Stomach (tissue), 19 donors: ENCODE measurements at places on chromosomes 12 and 14. TPM values are rescaled to one million over a fixed set of nuclear protein-coding genes. Genes with fewer than 3 reads are reported as not detected.

The ZBTB42 gene
- 13.2 TPM for total RNA-seq

The OR4N2 gene
- not detected for total RNA-seq

GRCh38 chr12:131511391-131511802, 199.5 kb upstream of the SFSWAP start:
- H3K36me3 ChIP-seq = no peaks in the 10 kb centered on the region
- no peaks in the 10 kb centered on the region for H3K27me3 ChIP-seq
- no peaks in the 10 kb centered on the region for H3K4me1 ChIP-seq
- no peak overlapping the region for H3K27ac ChIP-seq

DNA sequence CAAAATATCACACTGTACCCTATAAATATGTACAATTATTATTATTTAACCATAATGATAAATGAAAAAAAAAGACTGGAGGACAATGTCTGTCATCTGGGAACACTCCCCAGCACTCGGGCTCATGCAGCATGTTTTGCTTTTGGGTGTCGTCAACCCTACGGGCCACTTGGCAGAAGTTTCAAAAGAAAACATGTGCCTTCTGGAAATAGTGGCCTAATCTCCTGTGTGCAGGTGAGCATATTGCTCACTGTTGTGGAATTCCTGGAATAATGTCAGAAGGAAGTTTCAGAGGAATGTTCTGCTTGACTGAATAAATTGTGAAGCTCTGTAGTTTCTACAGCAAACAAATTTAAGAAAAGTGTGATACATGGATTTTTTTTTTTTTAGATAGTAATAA, 298.3 kb downstream of the SSPN start:
- H3K27ac ChIP-seq = no peak overlapping the region
- peaks cover 18% of the 10 kb centered on the region for H3K36me3 ChIP-seq
- peak; percentile 13 for DNase-seq
- H3K27me3 ChIP-seq = no peaks in the 10 kb centered on the region
- H3K4me3 ChIP-seq = no peak overlapping the region

The SLC4A8 gene
- total RNA-seq = 0.29 TPM

The P3H3 gene
- total RNA-seq = 18.0 TPM

The ALKBH2 gene
- 24.5 TPM for total RNA-seq

DNA sequence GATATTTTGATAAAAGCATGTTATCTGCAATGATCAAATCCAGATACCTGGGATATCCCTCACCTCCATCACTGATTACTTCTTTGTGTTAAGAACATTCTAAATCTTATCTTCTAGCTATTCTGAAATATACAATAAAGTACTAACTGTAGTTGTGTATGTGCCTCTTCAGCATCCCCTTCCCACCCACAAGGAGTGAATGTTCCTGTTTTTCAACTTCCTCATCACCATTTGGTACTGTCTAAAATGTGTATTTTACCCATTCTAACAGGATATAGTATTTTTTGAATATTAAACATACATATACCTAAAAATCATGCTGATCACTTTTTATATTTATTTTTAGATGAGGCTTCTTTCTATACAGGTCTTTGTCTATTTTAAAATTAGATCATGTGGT, 1252.6 kb downstream of the TMEM121 start:
- H3K4me1 ChIP-seq = no peaks in the 10 kb centered on the region

DNA sequence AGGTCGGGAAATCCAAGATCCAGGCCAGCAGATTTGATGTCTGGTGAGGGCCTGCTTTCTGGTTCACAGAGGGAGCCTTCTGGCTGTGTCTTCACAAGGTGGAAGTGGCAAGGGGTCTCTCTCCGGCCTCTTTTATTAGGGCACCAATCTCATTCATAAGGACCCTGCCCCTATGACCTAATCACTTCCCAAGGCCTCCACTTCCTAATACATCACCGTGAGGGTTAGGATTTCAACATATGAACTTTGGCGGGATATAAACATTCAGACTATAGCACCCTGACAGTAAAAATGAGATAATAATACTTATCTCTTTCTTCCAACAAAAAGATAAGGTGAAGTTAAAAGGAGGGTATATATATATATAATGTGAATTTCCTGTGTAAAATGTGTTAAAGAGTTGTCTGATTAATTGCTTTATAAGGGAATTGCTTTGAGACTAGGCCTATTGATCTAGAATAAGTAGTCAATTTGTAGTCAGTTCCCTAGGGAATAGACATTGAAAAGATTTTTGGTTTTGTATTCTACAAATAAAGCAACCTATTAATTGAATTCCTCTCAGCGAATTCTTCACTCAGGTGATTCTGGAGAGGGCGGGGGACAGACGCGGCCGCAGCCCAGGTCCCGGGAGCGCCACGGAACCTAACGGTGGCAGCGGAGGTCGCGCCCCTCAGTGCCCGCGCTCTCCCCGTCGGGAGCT, 516 bp upstream of the LGALS3 start:
- peak overlapping the region; percentile 92 for H3K27ac ChIP-seq
- peak overlapping the region; percentile 69 for H3K4me3 ChIP-seq
- no peak for DNase-seq
- no peaks in the 10 kb centered on the region for H3K27me3 ChIP-seq
- peaks cover 10% of the 10 kb centered on the region for H3K36me3 ChIP-seq

GRCh38 chr12:105637470-105637869, 307.0 kb downstream of the C12orf75 start:
- no peak overlapping the region for H3K4me3 ChIP-seq
- H3K36me3 ChIP-seq = no peaks in the 10 kb centered on the region
- no peak overlapping the region for H3K27ac ChIP-seq
- DNase-seq = no peak
- H3K4me1 ChIP-seq = no peaks in the 10 kb centered on the region

GRCh38 chr12:1776170-1776921, 44.0 kb upstream of the LRTM2 start:
- H3K36me3 ChIP-seq = peaks cover 54% of the 10 kb centered on the region
- H3K27ac ChIP-seq = no peak overlapping the region
- H3K27me3 ChIP-seq = no peaks in the 10 kb centered on the region
- H3K4me1 ChIP-seq = peaks cover 56% of the 10 kb centered on the region
- H3K4me3 ChIP-seq = no peak overlapping the region
- no peak for DNase-seq

DNA sequence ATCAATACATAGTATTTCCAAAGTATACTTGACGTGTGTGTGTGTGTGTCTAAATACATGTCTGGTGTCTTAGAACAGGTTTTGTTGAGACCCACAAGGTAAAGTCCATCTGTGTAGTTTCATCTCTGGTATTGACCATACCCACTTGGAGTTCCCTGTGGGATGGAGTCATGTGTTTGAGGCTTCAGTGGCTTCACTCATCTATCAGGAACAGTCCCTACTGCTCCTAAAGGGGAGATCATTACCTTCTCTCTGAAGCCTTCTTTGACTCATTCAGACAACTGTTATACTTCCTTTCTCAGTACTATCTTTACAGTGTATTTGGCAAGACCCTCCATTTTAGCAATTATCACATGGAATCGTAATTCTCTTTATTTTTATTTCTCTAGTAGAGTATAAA, 14.2 kb downstream of the RAB21 start:
- H3K4me1 ChIP-seq = peaks cover 55% of the 10 kb centered on the region
- no peak overlapping the region for H3K4me3 ChIP-seq
- no peak for DNase-seq
- no peaks in the 10 kb centered on the region for H3K27me3 ChIP-seq
- peaks cover 37% of the 10 kb centered on the region for H3K36me3 ChIP-seq
- H3K27ac ChIP-seq = no peak overlapping the region

The ABCC9 gene
- total RNA-seq = 39.3 TPM

DNA sequence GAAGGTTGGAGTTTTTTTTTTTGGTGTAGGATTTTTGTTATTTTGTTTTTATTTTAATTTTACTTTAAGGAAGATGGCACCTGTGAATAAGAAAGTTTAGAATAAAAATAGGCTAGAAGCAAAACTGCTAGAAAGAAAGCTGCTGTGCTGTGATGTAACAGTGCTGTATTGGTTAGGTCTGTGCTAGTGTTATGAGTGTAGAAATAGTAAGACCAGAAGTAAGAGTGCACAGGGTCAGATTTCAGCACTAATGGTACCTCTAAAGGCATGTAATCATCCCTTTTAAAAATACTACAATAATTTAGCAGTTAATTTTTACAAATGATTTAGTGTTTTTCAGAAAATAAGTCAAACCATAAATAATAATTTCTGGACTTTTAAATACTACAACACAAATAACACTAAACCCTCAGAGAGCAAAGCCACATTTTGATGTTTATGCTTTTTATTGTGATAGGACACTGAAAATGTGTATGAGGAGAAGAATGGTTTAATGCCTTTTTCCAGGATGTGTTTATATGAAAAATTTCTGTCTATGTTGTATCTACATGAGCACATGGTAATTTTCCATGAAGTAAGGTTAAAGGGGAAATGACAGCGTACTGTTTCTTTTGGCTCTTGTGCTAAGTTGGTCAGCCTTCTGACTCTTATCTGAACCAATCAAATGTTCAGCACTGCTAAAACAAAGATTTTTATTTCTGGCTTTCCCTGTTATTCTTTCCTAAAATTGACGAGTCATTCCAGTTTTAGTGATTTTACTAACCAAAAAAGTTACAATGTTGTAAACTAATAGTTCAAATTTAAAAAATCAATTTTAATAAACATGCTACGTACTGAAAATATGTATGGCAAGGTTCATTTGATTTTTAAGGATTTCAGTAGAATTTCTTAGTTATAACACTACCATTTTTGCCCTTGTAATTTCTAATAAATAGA, 96.1 kb downstream of the PPHLN1 start:
- no peaks in the 10 kb centered on the region for H3K27me3 ChIP-seq
- H3K27ac ChIP-seq = no peak overlapping the region
- H3K4me3 ChIP-seq = no peak overlapping the region
- no peak for DNase-seq
- H3K4me1 ChIP-seq = peaks cover 10% of the 10 kb centered on the region

DNA sequence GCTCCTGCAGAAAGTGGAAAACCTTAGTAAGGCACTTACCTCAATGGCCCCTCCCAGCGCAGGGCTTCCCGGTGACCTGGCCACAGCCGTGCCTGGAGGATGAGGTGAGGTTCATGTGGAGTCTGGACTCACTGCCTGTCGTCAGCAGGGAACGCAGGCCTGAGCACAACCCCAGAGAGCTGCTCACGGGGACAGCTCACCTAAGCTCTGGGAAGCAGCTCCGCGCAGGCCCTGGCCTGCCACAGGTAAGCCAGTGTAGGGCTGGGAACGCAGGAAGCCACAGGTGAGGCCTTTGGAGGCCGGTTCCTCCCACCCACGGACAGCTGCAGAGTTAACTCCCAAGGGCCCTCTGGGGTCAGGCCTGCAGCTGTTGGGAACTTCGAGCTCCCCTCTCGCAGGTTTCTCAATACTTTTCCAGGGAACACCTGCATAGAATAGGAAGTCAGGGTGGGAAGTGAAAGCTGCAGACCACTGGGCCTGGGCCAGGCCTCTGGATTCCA, 32.7 kb downstream of the ANAPC7 start:
- H3K27ac ChIP-seq = no peak overlapping the region
- DNase-seq = peak; percentile 16
- peaks cover 23% of the 10 kb centered on the region for H3K4me1 ChIP-seq

DNA sequence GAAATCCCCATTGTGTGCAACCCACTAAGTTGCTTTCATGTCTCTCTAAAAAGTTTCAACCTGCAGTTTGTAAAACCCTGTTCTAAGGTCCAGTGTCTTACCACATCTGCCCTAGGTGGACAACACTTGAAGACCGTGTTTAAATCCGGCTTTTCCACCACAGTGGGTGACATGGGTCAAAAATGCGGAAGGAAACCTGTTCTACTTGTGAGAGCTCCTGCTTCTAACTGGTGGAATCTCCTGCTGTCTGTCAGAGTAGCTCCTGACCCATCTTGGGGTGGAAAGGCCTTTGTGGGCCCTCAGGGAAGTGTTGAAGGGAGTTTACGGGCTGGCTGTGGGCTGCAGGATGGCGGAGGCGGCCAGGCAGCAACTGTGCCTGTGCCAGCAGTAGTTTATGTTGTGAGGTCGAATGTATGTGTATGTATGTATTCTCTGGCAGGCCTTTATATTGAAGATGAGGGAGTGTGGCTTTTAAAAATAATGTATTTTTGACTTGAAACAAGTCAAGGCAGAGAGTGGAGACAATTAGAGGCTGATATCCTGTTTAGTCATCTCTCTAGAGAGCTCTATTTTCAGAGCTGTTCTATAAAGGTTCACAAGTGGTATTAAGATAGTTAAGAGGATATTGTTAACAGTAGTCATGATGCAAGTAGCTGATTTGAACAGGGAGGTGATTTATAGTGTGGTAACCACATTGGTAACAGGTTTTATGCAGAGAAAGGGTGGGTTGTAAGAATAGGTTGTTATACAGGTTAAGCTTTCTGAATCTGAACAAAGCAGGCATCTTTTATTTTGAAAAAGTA, 67.0 kb downstream of the PRKCH start:
- peak; percentile 31 for DNase-seq
- no peaks in the 10 kb centered on the region for H3K36me3 ChIP-seq
- no peaks in the 10 kb centered on the region for H3K27me3 ChIP-seq
- no peak overlapping the region for H3K4me3 ChIP-seq
- no peaks in the 10 kb centered on the region for H3K4me1 ChIP-seq
- H3K27ac ChIP-seq = peak overlapping the region; percentile 11

DNA sequence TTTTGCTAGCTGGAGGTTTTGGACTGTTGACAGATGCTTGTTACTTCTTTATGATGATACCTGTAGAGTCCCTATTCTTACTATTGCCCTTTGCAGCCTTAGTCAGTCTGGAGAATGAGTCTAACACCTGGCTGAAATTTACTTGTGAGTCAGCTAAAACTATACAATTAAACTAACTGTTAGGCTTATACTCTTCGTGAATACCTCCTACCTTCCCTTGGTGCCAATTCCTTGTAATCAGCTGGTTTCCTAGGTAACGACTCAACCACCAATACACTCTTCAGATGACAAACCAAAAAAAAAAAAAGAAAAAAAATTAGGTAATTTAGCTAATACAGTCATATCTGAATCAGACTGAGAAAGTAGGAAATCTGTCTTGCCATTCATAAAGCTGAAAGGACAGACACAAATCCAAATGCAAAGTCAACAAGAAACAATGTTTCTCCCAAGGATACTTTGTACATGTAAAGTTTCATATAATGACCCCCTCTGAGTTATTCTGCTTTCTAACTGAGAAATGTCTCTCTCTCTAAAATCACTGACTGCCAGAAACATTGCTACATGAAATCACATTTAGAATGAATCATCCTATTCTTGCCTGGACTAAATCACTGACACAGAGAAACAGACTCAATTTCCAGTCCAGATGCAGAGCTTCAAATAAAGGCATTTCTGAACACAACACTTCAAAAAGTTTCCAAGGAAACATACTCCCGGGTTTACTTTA, 56.5 kb upstream of the CDKL1 start:
- DNase-seq = no peak
- H3K27me3 ChIP-seq = no peaks in the 10 kb centered on the region
- H3K27ac ChIP-seq = peak overlapping the region; percentile 48
- H3K4me1 ChIP-seq = no peaks in the 10 kb centered on the region
- H3K36me3 ChIP-seq = peaks cover 80% of the 10 kb centered on the region
